ENCODE measurements at places on chromosomes 5 and 9.

GRCh38 chr5:124238350-124238749 is 508.1 kb downstream of the ZNF608 start:
- DNase-seq, result no peak

- DNase-seq, result no peak
Measured at GRCh38 chr5:158124606-158125316, 265.8 kb upstream of the CLINT1 start.

GRCh38 chr5:36478646-36479317 is 127.6 kb upstream of the SLC1A3 start:
- DNase-seq, result no peak

DNA sequence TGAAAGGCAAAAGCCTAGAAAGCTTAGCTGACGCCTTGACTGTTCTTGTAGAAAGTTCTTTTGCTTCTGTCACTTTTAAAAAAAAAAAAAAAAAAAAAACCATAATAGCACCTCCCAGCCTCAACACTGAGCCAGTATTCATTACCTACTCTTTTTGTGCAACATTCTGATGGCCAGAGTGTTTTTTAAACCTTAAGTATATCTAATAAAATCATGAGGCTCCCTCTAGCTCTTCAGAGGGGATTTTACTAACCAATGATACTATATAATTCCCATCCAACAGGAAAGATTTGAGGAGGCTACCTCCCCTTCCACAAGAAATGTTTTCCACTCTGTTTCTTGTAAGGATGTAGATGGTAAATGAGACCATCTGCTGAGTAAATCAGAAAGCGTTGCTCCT is 3.9 kb downstream of the BNC2 start:
- DNase-seq, result peak; percentile 30

DNA sequence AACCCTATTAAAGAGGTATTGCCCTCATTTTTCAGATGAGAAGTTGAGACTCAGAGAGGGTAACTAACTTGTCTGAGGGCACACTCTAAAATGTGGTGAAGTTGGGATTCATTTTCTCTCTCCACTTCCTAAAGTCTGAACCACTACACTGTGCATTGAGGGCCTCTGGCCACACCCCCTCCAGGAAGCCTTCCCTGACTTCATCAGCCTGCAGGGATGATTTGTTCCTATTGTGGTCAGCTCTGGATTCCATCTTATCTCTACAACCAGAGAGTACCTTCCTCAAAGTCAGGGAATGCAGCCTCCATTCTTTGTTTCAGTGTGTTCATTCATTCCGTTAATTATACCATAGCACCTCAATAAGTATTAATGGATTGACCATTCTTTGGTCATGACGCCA is 356.0 kb upstream of the PANK3 start:
- DNase-seq, result no peak

DNA sequence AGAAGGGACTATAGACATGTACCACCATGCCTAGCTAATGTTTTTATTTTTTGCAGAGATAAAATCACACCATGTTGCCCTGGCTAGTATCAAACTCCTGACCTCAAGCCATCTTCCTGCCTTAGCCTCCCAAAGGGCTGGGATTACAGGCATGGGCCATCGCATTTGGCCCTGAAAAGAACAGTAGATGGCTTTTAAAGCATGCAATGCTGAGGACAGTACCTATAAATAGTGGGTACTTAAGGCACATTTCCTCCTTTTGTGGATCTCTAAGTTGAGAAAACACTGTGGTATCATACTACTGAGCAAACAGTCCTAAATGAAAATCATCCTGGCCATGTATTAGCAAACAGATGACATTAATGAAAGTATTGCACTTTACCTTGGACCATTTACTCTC is 119.4 kb downstream of the TTC39B start:
- no peak for DNase-seq

- DNase-seq, result no peak
Measured at GRCh38 chr5:124736805-124737188, 9.6 kb downstream of the ZNF608 start.

- DNase-seq, result peak; percentile 34
Measured at GRCh38 chr5:79236970-79237739, 1.2 kb downstream of the JMY start.

- no peak for DNase-seq
Measured at GRCh38 chr5:130955041-130955440, 210.0 kb downstream of the HINT1 start.

DNA sequence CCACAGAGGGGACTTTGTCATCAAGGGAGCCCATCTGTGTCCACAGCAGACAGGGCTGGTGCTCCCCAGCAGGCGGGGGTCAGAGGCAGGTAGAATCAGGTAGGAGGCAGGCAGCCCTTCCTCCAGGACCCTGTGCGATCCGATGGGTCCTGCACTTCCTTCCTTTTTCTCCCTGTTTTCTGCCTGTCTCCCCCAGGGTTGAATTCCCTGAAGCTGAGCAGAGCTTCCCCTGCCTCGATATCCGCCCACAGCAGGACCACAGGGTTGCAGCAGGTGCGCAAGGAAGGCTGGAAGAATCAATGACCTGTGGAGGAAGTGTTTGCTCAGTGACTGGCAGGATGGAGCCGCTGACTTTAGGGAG is 69.2 kb downstream of the MRPL36 start:
- no peak for DNase-seq

- no peak for DNase-seq
Measured at GRCh38 chr9:33184963-33185362, 17.8 kb upstream of the B4GALT1 start.

DNA sequence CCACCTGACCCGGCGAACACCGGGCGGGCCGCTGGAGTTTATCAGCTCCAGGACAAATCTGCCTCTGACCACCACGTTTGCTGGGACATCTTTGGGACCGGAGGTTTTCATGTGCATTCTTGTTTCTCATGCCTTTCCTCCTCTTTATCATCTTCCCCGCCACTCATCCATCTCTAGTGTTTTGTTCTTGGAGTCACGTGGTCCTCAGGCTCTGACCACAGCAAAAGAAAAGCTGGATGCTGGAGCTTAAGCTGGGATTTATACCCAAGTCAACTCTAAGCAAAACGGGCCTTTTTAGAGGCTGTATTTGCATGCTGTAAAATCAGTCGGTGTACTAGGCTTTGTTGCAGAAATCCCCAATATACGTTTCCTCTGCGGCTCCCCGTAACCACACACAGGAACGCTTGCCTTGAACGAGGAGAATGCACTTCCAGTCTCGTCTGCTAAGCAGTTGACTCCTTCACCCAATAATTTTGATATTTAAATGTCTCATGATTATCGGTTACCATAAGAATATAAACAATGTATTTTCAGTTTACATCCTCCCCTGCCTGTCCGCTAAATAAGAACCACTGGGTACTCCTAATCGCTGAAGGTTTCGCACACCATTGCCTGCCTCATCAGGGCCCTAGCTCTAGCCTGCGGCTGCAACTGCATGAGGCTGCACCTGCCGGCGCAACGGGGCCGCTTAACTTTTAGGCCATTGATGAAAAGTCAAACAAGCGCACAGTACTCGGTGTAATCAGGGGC is 560 bp upstream of the NDUFS6 start:
- peak; percentile 19 for DNase-seq

DNA sequence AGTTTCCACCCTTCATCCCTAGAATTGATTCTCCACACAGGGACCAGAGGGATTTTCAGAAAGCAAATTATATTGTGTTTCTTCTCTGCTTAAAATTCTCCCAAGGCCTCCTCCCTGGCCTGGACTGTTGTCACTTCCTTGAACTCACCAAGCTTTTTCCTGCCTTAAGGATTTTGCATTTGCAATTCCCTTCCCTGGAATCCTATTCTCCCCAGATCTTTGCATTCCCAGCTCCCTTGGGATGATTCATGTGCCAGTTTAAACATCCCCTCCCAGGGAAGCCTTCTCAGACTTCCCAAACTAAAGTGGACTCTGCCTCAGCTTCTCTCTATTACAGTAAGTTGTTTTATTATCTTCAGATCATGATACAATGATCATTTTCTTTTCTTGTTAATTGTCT is 35.2 kb upstream of the PDE8B start:
- no peak for DNase-seq

- DNase-seq, result no peak
Measured at GRCh38 chr9:124899845-124900244, 37.9 kb downstream of the ARPC5L start.

GRCh38 chr5:6676702-6677101 is 36.5 kb upstream of the TENT4A start:
- no peak for DNase-seq

GRCh38 chr9:111236332-111236731 is 93.7 kb downstream of the OR2K2 start:
- DNase-seq, result no peak

DNA sequence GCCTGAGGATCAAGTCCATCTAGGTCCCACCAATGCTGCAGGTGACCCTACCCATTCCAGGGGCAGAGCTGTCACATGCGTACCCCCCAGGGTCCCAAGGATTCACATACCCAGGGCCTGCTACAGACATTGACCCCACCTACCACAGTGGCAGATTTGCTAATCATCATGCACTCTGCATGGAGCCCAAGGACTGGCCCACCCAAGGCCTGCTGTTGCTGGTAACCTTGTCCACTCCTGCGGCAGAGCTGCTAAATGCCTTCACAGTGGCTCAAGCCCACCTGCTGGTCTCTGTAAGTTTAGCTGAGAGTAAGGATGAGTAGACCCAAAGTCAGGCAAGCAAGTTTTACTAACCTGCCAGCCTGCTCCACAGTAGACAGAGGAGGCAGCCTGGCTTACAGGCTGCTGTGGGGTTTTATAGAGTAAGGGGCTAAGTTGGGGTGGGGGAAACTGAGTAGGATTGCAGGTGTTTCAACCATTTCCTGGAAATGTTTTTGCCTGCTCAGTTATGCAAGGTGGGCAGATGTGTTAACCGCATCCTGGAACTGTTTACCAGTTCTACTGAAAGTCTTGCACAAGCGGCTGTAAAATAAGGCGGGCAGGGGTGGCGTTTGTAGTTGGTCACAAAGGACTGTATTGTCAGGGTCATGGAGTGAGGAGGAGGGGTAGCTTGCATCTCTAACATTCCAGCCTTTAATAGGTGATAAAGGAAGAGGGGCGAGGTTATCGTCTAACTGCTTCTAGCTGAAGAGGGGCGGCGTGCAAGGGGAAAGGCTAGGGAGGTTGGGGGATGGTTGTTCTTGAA is 2163.5 kb upstream of the WWC1 start:
- DNase-seq, result no peak

DNA sequence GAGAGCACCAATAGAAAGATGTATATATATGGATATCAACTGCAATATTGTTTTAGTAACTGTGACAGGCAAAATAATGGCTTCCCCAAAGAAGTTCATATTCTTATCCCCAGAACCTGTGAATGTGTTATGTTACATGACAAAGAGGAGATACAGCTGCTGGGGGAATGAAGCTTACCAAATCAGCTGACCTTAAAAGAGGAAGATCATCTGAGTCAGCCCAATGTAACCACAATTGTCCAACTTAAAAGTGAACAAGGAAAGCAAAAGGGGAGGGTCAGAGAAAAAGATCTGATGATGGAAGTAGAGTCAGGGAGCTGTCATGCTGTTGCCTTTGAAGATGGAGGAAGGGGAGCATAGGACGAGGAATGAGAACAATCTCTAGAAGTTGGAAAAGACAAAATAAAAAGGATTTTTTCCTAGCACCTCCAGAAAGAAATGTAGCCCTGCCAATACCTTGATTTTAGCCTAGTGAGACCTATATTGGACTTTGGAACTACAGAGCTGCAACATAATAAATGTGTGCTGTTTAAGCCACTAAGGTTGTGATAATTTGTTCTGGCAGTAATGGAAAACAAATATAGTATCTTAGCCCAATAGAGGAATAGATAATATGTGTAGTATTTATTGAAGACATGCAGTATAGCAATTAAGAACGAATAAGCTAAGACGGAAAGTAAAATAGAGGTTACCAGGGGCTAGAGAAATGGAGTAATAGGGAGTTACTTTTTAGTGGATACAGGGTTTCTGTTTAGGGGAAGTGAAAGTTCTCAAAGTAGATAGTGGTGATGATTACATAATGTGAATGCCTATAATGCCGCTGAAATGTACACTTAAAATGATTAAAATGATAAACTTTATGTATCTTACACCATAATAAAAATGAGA is 115.9 kb downstream of the PIK3R1 start:
- peak; percentile 55 for DNase-seq

DNA sequence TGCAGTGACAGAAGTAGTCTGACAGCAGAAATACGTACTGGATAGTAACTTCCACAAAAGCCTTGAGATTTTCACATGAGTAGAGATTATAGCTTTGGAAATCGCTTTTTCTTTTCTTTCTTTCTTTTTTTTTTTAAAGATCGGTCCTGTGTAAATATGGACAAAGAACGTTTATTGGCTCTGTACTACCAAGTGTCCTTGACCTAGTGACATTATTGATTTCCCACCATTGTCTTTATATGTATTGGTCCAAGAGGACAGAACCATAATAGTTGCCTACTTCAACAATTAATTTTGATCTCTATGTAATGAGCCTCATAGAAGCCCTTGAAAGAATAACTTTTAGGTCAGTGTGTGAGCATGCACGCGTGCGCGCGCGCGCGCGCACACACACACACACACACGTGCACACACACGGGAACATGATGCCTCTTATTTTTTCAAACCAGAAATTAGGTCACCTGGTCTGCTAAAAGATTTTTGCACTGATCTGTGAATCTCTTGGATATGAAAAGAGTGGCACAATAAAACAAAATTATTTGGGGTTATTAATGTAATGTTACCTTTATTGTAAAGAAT is 516.8 kb downstream of the PSAT1 start:
- no peak for DNase-seq

GRCh38 chr5:132294728-132295504 is 722 bp downstream of the SLC22A4 start:
- peak; percentile 94 for DNase-seq

GRCh38 chr5:54719384-54720283 is 202.1 kb downstream of the SNX18 start:
- peak; percentile 79 for DNase-seq

DNA sequence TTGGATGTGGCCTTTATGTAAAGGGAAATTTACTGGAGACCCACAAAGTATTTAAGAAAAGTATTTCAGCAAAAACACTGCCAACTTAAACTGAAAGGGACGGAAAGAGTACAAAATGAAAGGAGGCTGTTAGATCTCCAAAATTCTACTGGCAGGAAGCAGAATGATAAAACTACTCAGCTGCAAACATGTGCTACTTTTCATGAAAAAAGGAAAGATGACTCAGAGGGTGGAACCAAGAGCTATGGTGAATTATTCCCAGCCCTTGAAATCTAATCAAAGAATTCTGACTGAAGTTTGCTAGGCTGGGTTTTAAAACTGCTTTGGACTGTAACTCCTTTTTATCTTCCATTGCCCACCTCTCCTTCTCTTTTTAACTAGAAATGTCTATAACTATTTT is 58.6 kb upstream of the ZBED3 start:
- peak; percentile 60 for DNase-seq

DNA sequence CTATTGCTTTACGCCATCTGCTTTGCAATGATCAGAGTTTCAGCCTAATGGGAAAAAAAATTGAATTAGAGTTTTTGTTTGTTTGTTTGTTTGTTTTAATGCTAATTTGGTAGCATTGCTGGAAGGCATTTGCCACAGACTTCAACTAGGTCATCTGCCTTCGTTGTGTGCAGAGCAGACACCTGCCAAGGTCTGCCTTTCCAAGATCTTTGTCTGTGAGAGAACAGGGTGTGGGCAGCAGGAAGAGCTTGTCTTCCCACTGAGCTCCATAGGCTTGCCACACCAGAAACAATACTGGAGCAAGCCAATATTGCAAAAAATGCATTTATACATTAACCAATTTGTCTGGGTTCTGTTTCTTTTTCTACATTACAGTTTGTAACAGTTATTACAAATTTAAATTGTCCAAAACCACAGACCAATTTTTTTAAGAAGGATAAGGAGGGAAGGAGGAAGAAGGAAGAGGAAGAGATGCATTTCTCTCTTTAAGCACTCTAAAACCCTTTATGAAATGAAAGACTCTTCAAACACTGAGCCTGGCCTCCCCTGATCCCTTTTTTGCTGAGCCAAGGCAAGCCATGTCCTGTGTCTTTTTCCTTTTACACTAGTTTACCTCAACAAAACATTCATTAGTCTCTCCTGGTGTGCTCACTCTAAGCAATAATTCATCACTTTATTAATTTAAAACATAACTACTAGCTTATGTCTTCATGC is 210.5 kb downstream of the SNX18 start:
- DNase-seq, result no peak
